Skeletal muscle cell (primary cell): ENCODE measurements at places on chromosomes 12 and 14.

DNA sequence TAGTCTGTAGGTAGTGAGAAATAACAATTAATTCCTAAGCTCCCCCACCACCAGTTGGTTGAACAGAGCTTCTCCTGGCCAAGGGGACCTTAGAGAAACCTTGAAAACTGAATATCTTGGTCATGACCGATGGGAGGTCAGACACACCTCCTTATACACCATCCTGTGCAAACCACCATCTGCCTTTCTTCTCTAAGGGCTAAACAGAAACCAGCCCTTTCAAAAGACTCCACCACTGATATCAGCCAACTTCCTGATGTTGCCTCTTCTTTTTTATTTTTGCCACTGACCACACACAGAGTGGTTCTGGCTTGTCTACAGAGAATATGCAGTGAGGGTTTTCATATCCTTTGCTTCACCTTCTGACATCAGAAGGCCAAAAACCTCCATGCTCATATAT lies 977.7 kb upstream of the SEL1L start:
- DNase-seq, result no peak

- DNase-seq, result no peak
Measured at GRCh38 chr12:124264089-124264795, 30.7 kb upstream of the RFLNA start.

GRCh38 chr14:35193161-35193560 lies 70.8 kb downstream of the PRORP start:
- no peak for DNase-seq

- no peak for DNase-seq
Measured at GRCh38 chr12:1809591-1810190, 10.7 kb upstream of the LRTM2 start.

DNA sequence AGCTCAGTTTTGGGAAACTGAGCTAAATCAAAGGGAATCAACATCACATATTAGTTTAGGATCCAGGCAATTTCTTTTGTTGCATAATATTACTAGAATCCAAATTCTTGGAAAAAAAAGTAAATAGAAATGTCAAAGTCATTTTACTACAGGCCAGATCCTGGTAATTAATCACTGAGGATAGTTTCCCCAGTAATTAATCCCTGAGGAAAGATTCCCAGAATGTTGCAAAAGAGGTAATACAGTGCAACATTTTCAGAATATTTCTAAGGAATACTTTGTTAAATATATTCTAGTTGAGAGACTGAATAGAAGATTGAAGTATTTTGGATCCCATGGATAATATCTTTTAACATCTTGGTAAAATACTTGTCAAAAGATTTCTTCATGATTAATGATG lies 207.0 kb upstream of the GARIN2 start:
- no peak for DNase-seq

GRCh38 chr12:119227292-119227691 lies 48.6 kb downstream of the HSPB8 start:
- DNase-seq, result no peak

GRCh38 chr14:89227496-89227836 lies 189.6 kb downstream of the FOXN3 start:
- no peak for DNase-seq

GRCh38 chr14:103385152-103385928 lies at the start of gene MARK3:
TSS of gene MARK3 (plus strand) at chr14:103385415. CDS start at chr14:103386030, 615 bp downstream.
- peak; percentile 88 for DNase-seq

GRCh38 chr14:34270361-34270760 lies 191.7 kb downstream of the SPTSSA start:
- DNase-seq, result no peak

DNA sequence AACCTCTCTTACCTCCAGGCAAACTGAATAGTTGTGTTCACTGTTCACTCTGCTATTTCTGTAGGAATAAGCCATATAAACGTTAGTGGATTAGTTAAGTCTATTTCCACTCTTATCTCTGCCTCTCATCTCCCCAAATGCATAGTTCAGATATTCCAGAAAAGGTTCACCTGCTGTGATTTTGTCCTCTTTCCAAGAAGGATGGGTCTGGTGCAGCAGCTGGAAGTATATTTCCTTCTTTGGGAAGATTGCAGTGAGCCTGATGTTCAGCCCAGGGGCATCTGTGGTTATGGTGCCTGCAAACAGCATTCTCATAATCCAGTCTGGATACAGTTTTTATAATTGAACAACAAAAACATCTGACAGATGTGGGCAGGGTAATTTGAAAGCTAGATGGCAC lies 97.7 kb downstream of the TPH2 start:
- no peak for DNase-seq

GRCh38 chr14:71261206-71261605 lies 353.9 kb downstream of the PCNX1 start:
- peak; percentile 74 for DNase-seq
